Adrenal gland (tissue), 19 donors: ENCODE measurements at places on chromosomes 6 and 20. TPM values are rescaled to one million over a fixed set of nuclear protein-coding genes. Genes with fewer than 3 reads are reported as not detected.

GRCh38 chr6:21937466-21937865, 343.9 kb downstream of the SOX4 start:
- no peak for DNase-seq

DNA sequence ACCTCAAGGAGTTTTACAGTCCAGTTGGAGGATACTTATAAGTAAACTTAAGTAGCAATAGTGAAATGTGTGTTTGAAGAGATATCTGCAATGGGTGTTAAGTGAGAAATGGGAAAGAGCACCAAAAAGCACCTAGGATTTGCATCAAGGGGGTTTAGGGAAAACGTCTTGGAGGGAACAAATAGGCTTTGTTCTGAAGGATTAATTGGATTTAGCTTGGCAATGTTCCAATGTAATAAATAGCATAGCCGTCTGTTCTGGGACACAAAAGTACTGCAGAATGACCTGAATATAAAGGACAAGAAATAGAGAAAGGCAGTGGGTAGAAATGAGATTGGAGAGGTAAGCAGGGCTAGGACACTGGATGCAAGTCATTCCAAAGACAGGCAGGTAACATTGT, 2.8 kb upstream of the MYO6 start:
- DNase-seq: no peak

DNA sequence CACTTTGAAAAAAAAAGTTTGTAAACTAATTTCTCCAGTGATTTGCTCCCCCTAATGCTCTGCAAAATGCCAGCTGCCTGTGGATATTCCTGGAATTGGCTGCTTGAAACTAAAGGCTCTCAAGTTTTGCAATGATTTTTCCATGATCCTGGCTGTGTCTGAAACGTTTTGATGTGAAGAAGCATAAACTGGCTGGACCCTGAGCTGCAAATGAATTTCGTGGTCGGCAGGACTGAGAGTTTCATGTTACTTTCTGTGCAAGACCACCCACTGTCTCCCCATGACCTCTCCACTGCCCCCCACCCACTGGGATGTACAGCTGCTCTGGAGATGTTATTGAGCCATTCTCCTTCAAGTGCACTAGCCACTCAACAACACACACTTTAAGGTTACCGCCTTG, 171.3 kb upstream of the SSTR4 start:
- DNase-seq: no peak

TUBE1 gene
- total RNA-seq: 21.5 TPM

DCBLD1 gene
- total RNA-seq: 17.1 TPM

- DNase-seq: no peak
These were observed 176.1 kb downstream of the ID4 start for GRCh38 chr6:20013066-20013861.

TRIM10 gene
- total RNA-seq: not detected

CDH26 gene
- total RNA-seq: 0.32 TPM

DNA sequence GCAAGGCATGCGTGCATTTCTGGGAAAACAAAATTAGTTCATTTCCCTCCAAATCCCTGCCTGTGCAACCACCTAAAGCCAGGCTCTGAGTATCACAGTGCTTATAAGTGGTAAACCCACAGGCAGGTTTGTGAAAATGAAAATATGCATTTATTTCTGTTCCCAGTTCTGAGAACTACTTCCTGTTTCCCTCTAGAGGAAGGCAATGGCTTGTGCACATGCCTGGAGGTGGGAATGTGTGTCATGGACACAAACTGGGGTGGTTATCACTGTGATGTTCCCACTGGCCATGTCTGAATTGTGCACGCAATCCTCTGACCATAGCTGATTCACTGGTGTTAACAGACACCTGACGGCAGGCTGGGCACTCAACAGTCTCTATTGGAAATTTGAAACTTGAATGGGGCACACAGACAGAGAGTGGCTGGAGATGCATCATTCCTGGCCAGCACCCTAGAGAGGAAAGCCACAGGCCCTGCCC, 26.3 kb downstream of the FAM110A start:
- DNase-seq: no peak

GINS1 gene
- total RNA-seq: 0.83 TPM

DNA sequence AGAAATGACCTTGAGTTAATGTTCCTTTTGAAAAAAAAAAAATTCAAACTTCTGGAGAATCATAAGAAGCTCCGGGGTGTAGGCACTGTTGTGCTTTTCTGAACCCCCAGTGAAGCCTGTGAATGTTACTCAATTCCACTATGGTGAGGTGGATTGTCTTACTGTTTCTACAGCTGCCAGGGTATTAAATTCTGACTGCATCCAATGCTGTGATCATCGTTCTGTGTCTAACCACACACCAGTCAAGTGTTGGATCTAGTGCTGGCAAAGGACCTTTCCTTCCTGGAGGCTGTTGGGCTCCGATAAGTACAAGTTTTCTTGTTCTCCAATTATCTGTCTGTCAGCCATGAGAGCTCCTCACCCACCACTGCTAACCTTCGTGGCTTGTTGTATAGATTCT, 162.0 kb upstream of the EPHA7 start:
- DNase-seq: no peak

GRCh38 chr6:41059556-41059955, 6.6 kb downstream of the APOBEC2 start:
- no peak for DNase-seq

DNA sequence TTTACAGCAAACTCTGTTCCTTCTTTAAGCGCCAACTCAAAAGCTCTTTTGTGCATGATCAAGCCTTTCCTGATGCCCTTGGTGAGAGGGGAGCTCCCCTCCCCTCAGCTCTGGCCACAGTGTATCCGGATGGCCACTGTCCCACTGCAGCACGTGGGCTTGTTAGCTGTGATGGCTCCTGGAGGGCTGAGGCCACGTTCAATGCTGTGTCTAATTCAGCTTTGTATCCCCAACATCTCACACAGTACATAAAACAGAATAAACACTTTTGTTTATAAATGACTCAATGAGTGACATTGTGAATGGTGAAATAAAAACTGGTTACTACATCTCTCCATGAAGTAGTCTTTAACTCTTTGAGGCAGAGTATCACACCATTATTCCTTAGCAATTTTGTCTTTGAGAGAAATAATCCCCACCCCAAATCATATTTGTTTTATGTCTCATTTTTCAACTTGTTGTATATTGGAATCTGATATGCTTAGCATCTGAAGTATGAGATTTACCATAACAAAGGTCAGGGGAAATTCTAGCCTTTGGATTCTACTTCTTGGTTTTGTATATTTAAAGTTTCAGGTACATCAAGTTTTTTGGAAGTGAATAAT, 44.5 kb downstream of the EDN1 start:
- DNase-seq: no peak

SPATA25 gene
- 2.6 TPM for total RNA-seq

TAAR5 gene
- not detected for total RNA-seq

AVP gene
- total RNA-seq: not detected

- no peak for DNase-seq
These were observed 129.0 kb upstream of the FOXQ1 start for GRCh38 chr6:1182722-1183521.

IGF2R gene
- total RNA-seq: 72.6 TPM

TRAPPC3L gene
- not detected for total RNA-seq

DNA sequence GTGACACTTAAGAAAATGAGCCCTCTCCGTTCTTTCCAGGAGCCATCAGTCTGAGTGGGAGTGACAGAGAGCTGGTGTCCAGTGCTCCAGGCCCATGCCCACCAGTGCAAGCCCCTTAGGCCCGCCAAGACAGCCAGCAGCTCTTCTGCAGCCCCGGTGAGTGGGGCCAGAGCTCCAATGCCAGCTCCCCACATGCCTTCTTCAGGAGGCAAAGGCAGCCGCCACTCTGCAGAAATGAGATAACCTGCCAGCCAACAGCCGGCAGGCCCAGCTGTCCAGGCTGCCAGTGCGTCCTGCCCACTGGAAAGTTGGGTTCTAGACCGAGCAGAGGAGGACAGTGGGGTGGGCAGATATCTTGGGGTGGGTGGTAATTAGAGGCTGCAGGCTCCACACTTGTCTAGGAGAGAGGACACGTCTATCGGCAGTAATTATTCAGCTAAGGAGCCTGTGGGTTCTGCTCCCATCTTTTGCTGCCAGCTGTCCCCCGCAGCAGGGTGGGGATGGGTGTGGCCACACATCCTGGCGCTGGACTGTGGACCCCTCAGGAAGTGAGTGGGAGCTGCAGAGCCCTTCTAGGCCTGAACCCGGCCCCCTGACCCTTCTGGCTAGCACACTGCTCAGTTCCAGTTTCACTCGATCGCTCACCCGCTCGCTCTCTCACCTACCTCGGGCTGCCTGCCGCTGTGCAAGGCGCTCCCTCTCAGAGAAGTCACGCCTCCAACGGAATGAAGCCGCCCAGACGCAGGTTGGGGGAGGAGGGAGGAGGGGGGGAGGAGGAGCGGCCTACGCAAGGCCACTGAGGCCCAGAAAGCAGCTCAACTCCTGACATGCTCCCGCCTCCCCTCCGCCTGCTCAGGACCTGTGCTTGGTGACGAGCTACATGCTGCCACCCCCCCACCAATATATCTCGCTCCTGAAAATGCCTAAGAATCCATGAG, 3.6 kb downstream of the GRM4 start:
- no peak for DNase-seq

OXT gene
- total RNA-seq: not detected

SLC44A4 gene
- 30.1 TPM for total RNA-seq

- no peak for DNase-seq
These were observed 40.6 kb upstream of the SUMO4 start for GRCh38 chr6:149359440-149359839.

CRISP2 gene
- total RNA-seq: not detected

GRCh38 chr6:27168108-27168507, 79.4 kb upstream of the PRSS16 start:
- no peak for DNase-seq

DNA sequence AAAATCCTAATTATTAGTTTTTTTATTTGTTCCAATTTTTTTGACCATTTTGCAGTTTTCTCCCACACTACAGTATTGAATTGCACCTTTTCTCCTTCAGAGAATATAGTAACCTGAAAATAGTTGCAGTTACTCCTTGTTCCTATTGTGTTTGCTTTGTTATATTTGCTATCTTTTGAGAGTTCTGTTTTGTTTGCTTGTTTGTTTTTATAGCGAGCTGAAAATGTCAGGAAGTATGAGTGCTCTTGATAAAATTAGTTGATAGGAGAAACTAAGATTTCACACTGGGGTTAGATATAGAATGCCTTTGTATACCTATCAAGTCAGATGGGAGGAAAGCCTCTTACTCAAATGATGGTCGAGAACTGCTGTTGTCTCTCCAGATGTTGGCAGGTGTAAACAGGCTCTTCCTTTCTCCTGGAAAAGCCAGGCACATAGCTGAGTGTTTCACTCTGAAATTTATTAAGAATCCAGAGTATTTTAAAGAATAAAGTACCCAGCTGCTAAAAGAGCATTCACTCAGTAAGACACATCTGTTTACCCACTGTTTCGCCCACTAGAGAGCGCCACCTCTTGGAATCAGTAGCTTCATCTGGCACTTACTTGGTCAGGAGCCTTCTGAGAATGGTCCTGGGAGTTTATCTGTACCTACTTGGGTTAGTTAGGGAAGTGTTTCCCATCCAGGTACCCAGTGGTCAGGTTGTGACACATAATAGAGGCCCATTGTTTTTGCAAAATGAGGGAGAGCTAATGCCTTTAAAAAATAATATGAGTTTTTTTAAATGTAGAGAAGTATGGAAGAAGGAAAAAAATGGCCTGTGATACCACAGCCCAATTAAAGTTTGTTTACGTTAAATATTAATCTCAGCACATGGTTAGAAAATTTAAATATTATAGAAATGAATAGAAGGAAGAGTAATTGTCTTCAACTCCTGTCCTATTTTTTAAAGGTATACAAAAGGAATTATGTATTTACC, 11.2 kb downstream of the NT5DC1 start:
- no peak for DNase-seq

APCDD1L gene
- total RNA-seq: 0.27 TPM

GRCh38 chr6:21128601-21129000, 464.9 kb upstream of the SOX4 start:
- no peak for DNase-seq

GRCh38 chr6:44730771-44731391, 343.4 kb downstream of the CDC5L start:
- no peak for DNase-seq

DNA sequence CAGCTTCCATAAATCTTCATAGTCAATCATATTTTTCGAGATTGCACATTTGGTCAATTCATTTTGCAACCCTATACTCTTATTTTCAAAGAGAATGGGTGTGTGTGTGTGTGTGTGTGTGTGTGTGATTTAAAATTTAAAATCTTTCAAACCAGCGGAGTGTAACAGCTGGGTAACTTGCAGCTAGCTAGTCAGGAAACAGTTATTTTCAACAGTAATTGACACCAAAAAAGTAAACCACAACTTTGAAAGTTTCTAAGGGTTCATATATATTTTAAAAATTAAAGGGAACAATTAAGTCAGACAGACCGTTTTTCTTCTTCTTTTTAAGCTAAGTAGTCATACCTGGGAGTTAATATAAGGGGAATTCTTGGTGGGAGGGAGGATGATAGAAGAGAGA, 57.0 kb downstream of the PRR18 start:
- no peak for DNase-seq

- DNase-seq: no peak
These were observed 107.7 kb upstream of the SCP2D1 start for GRCh38 chr20:18705910-18706309.

- DNase-seq: no peak
These were observed 9.0 kb upstream of the MICA start for GRCh38 chr6:31394381-31394780.

DNA sequence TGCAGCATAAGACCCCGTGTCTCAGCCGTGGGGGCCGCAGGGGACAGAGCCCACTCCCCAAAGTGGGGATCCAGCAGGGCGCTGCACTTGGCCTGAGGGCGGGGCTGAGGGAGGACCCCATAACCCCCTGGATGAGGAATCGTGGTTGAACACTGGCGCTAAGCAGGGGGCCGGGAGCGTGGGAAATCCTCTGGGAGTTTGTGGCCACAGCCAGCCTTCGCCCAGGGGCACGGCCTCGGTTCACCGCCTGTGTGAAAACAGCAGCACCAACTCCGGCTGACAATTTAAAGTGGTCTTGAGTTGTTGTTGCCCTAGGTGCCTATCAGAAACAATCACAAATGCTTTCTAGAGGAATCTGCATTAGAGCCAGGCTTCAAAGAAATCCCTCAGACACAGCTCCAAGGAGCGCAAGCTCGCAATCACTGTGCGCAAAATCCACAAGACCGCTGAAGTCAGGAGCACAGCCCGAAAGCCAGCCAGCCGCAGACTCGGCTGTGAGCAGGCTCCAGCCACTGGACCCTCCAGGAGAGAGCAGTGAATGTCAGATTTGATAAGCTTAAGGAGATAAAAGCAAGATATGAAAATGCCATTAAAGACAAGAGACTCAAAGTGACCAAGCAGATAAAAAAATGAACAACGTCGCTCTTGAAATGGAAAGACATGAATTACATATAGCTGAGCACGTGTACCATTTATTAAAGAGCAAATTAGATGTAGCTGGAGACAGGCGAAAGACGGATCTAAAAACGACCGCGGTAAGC, 10.9 kb upstream of the RPS6KA2 start:
- DNase-seq: no peak

HLA-DRB1 gene
- 282 TPM for total RNA-seq

OR2J2 gene
- not detected for total RNA-seq

- no peak for DNase-seq
These were observed 3.0 kb upstream of the UQCC2 start for GRCh38 chr6:33714385-33715040.

GRCh38 chr6:35681298-35681697, 7.4 kb downstream of the FKBP5 start:
- no peak for DNase-seq

GRCh38 chr20:57179265-57179664, 87.2 kb downstream of the BMP7 start:
- no peak for DNase-seq
